ENCODE measurements at places on chromosomes 11 and 22.

- DNase-seq, result no peak
Measured at GRCh38 chr22:43669190-43669589, 142.9 kb downstream of the EFCAB6 start.

GRCh38 chr11:92259861-92260260, 35.2 kb downstream of the FAT3 start:
- DNase-seq, result no peak

DNA sequence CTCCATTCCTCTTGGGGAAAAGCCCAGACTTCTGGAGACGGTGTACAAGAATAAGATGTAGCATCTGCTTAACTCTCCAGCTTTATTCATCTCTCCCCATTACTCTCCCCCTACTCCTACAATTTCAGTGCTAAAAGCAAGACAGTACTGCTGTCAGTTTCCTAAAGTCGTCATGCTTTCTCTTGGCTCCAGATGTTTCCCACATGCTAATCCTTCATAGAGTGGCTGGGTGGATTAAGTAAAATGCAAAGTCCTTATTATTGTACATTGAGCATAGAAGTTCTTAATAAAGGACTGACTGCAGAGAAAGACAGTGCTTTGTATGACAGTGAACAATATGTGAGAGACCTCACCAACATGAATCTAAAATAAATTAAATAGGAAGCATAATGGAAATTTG, 142.2 kb upstream of the UBASH3B start:
- no peak for DNase-seq

- no peak for DNase-seq
Measured at GRCh38 chr11:124955035-124955434, 1.0 kb downstream of the CCDC15 start.

- no peak for DNase-seq
Measured at GRCh38 chr11:117980280-117980679, 5.9 kb upstream of the IL10RA start.

DNA sequence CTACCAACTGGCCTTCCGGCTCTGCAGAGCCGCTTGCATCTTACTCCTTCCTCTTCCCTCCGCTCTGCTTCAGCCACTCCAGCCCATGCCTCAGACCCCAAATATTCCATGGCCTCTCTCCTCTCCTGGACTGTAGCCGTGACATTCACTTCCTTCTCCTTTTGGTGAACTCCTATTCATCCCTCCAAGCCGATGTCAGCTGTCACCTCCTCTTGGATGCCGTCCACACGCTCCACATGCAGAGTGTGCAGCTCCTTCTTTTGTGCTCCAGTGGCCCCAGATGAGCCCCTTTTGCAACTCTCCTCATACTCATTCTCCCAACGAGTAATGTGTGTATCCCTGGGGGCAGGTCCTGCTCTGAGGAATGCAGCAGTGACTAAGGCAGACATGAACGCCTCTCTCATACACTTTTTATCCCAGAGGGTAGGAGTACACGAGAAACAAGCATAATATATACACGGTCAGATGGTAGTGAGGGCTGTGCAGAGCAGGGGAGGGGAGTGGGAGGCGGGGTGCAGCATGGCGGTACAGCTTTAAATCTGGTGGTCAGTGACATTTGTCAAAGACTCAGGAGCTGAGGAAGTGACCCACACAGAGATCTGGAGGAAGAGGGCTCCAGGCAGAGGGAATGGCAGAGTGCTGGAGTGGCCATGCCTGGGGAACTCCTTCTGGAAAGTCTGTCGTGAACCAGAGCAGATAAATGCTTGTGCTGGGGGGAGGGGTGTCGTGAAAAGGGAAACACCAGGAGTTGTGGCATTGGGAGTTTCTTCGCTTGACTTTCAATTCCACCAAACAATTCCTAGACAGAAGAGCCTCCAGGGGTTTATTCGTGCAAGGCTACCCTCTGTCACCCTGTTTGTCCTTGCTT, 83.8 kb upstream of the ATXN10 start:
- no peak for DNase-seq

- no peak for DNase-seq
Measured at GRCh38 chr11:72630104-72630852, 43.9 kb downstream of the PDE2A start.

- DNase-seq, result no peak
Measured at GRCh38 chr22:49724030-49724892, 103.4 kb downstream of the BRD1 start.

DNA sequence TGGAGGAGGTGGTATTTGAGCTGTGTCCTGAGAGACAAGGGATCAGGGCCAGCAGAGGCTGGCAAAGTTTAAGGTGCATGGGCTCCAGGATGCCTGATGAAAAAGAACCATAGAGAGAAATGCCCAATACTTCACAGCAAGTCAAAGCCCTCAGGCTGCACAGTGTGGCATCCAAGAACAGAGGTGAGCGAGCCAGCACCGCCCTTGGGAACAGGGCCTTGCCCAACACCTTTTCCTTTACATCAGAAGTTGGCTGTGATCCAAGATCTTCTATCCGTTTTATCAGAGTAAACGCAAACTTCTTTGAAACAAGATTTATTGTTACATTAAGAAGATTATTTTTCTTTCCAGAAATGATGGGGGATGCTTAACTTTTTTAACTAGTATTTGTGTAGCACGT, 1.4 kb downstream of the B3GNT6 start:
- no peak for DNase-seq

DNA sequence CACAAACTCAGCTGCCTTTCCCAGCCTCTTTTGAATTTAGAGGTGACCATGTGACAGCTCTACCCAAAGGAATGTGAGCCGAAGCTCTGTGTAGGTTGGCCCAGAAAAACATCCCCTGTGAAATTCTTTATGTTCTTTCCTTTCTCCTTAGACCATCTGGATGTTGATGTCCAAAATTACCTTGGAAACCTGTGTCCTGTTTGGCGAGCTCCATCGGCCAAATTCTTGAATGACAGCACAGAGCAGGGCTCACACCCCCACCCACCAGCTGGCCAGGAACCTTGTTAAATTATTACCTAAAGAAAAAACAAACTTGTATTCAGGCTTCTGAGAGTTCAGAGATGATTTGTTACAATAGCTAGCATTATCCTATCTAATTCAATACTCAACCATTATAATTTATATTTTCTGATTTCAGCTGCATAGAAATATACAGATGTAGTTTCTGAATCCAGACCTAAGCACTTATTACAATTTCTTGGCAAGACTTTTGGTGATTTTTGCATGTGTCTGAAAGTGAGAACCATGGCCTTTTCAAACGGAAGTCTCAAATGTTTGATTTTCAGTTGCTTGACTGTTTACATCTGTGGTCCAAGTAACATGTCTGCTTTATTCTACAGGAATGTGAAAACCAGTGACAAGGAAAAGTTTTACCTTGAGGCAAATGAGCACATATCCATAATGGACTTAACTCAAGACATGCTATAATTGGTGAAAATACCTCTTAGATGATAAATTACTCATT, 554.2 kb downstream of the NTM start:
- DNase-seq, result no peak

DNA sequence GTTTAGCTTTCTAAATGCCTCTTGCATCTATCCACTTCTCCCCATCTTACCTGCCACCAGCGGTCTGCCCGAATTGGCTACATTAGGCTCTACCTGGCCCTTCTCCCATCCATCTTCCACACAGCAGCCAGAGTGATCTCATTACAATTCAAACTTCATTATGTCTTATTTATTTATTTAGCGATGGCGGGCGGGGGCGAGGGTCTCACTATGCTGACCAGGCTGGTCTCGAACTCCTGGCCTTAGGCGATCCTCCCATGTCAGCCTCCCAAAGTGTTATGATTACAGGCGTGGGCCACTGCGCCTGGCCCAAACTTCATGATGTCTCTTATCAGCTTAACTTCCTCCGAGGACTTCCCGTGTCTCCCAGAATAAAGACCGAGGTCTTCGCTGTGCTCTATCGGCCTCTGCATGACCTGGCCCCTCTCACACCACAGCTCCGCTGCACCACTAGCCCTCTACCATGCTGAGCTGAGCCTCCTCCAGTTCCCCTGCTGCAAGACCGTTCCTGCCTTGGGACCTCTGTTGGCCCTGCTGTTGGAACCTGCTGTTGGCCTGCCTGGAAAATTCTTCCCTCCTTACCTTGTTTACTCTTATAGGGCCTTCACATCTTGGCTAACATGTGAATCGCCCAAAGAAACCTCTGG, 870 bp upstream of the CTTN start:
- DNase-seq, result no peak

GRCh38 chr11:38530226-38530625, 1932.2 kb upstream of the RAG2 start:
- DNase-seq, result no peak

- DNase-seq, result no peak
Measured at GRCh38 chr11:71242391-71242790, 10.0 kb downstream of the SHANK2 start.

DNA sequence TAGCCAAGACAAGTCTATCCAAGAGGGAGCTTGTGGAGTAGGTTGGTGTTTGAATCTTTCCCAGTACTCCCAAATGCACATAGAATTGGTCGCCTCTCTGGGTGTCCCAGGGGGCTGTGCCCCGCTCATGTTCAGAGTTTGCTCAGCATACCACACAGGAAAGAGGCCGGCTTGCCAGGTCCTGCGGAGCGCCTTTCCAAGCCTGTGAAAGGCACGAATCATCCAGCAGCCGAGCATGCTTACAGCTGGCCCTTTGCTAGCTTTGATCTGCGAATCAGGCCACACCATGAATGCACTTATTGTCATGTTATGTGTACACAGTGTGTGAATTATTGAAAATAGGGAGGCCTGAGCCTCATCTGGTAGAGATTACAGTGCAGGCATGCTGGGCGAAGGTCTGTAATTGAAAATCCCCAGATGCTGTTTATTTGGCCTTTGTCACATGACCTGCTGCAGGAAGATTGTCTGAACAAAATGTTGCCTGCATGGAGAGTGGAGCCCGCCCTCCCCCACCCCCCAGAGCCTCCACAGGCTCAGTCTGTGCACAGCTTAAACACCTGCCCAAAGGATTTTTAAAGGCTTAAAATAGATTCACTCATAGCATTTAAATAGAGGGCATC, 163.3 kb upstream of the RASSF10 start:
- no peak for DNase-seq

DNA sequence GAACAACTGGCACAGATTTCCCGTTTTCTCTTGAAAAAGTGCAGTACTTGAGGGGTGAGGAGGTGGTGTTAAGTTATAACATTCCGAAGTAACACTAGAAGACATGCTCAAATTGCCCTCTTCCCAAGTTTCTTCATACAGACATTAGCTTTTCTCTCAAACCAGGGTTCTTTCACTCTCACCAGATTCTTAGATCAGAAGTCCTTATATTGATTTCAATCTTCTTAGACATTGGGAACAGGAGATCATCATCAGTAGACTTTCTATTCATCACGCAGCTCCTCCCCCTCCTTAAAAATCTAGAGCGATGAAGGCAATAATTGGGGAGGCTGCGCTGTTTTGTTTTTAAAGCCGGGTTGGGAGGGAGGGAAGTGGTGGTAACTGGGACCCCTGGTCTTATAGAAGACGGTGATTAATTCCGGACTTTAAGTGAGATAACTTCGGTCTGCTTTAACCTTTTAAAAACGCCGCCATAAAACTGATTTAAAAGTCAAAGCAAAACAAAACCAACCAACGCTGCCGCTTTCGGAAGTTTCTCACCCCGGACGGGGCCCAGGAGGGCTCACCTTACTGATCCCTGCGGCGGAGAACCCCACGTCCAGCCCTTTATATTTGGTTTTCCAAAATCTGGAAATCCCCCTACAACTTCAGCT, 665 bp downstream of the USP28 start:
- DNase-seq, result no peak

- no peak for DNase-seq
Measured at GRCh38 chr11:124190298-124191139, 7.4 kb downstream of the OR10D3 start.

GRCh38 chr11:69691463-69691862, 12.4 kb downstream of the FGF19 start:
- DNase-seq, result no peak

GRCh38 chr11:15123849-15124248, 9.1 kb downstream of the INSC start:
- no peak for DNase-seq

DNA sequence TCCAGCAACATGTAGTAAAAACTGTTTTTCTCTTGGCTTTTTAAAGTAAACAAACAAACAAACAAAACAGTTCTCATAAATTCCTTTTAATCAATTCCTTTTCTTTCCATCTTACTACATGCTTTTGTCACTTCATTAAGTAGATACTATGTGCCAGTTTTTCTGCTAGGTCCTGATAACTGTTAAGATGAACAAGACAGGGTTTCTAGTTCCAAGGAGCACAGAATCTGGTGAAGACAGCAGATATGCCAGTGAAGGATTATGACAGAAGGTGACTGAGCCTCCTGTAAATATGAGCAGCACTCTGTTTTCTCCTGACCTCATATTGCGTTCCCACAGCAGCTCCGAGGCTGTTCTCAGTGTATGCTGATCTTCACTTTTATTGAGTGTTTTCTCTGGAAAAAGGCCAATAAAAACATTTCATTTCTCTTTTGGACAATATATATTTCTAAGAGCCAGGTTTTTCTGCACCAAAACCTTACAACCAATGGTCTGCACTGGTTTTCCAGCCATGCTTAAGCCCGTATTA, 45.8 kb downstream of the HEPHL1 start:
- no peak for DNase-seq

GRCh38 chr11:104655066-104655465, 243.2 kb downstream of the CASP12 start:
- DNase-seq, result no peak

DNA sequence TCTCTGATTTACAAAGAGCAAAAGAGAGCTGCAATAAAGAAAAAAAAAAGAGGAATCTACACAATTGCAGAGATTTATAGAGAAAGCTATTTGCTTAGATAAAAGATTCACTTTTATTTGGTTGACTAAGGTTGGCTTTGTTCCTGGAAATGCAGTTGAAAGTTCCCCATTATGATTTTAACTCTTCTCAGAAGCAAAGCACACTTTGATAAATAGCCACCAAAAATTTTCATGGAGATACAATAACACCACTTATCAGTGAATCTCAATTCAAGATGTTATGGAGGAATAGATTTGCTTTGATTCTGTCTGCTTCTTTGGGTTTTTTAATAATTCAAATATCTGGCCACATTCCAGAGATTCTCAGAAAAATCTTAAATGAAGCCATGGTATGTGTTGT, 88.5 kb upstream of the ANO3 start:
- DNase-seq, result no peak

DNA sequence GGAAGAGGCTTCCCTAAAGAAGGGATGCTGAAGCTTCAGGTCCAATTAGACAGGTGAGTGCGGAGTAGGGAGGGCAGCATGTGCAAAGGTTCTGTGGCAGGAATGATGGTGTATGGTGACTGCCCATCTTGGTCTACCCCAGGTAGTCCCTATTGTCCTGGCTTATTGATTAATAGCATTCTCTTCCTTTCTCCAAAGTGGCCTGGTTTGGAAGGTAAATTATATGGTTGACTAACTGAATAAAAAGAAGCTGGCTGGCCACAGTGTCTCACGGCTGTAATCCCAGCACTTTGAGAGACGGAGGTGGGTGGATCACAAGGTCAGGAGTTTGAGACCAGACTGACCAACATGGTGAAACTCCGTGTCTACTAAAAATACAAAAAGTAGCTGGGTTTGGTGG, 230.5 kb downstream of the MIAT start:
- no peak for DNase-seq
